ENCODE measurements at places on chromosomes 7 and 10. TPM values are rescaled to one million over a fixed set of nuclear protein-coding genes. Genes with fewer than 3 reads are reported as not detected.

Gene LHFPL3
- not detected for total RNA-seq

Gene R3HCC1L
- 13.7 TPM for total RNA-seq

Gene RPEL1
- total RNA-seq, result not detected

Gene PDE1C
- total RNA-seq, result 2.0 TPM

Gene CCNJ
- total RNA-seq, result 6.1 TPM

Gene TSPAN15
- total RNA-seq, result 3.3 TPM

Gene BAIAP2L1
- total RNA-seq, result 49.9 TPM

Gene OR6B1
- total RNA-seq, result not detected

Gene PKD1L1
- 0.05 TPM for total RNA-seq

Gene TMEM270
- not detected for total RNA-seq

Gene OPALIN
- total RNA-seq, result not detected

Gene GPR146
- 1.1 TPM for total RNA-seq

Gene OGDHL
- total RNA-seq, result 0.51 TPM

Gene SLC39A12
- 0.67 TPM for total RNA-seq

Gene ELOVL3
- total RNA-seq, result not detected

Gene PRSS2
- 28.8 TPM for total RNA-seq

Gene NPC1L1
- total RNA-seq, result 0.08 TPM

Gene HMX2
- total RNA-seq, result 19.8 TPM

Gene AUTS2
- total RNA-seq, result 55.6 TPM

Gene LRRTM3
- total RNA-seq, result not detected

Gene LLCFC1
- not detected for total RNA-seq

Gene PALD1
- total RNA-seq, result 20.9 TPM

Gene LGI1
- not detected for total RNA-seq

Gene CALCR
- not detected for total RNA-seq

Gene TMEM229A
- total RNA-seq, result not detected

Gene IFIT3
- total RNA-seq, result 38.9 TPM

Gene LRRC17
- total RNA-seq, result not detected

Gene SSC4D
- 0.72 TPM for total RNA-seq

Gene SMIM30
- 42.2 TPM for total RNA-seq

Data from GM12878 (cell line).